ENCODE measurements at places on chromosomes 7 and 10.

GRCh38 chr7:28550580-28551186 lies 138.4 kb downstream of the CREB5 start:
- DNase-seq = no peak

GRCh38 chr10:14623931-14624330 lies 150.8 kb downstream of the FAM107B start:
- DNase-seq = no peak

GRCh38 chr10:63766745-63767137 lies 245.5 kb downstream of the REEP3 start:
- DNase-seq = no peak

DNA sequence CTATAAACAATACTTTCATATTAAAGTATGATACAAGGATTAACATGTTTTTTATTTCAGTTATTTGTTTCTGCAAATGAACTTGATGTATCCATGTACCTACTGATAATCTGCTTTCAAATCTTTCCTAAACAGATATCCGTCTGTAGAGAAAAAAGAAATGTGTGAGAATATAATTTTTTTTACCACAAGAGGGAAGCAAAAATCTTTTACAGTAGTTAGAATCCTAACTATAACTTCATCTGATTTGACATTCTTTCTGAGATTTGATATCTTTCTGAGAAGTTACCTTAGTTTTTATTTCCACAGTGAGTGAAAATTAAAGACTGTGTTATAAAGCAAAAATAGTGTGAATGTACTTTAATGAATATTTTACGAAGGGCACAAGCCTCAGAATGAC lies 203.9 kb upstream of the PCLO start:
- DNase-seq = no peak

DNA sequence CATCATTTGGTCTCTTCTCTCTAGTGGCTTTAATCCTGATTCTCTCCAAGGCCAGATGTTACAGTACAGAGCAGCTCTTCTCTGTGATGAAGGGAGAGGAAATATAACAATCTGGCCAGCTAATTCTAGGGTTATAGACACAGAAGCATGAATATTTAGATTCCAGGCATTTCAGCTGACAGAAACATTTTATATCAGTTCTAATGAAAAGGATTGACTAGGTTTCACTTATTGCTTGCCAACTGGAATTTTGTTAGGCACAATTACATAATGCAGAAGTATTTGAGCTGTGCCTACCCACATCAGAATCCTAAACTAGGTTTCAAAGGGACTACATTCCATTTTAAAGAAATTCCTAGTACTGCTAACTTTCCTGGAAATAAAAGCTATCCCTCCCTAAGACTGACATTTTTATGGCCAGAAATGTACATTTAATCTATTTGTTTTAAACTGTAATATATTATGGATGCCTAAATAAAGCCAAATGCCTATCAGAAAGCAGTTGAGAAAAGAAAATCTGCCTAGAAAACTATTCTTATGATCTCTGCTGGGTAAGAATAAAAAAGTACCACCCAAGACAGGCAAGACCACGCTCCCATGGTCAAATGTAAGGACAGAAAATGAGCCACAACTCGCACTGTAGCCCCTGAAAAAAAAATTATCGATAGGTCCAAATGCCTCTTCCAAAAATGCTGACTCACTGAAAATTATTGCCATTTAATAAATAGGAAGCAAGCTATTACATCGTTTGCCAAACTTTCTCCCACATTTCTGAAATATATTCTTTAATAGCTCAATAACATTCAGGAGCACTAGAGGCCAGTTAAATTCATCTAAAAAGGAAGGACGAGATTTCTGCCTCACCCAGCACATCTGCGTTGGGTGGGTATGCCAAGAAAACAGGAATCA lies 498.1 kb downstream of the KCNMA1 start:
- DNase-seq = no peak

DNA sequence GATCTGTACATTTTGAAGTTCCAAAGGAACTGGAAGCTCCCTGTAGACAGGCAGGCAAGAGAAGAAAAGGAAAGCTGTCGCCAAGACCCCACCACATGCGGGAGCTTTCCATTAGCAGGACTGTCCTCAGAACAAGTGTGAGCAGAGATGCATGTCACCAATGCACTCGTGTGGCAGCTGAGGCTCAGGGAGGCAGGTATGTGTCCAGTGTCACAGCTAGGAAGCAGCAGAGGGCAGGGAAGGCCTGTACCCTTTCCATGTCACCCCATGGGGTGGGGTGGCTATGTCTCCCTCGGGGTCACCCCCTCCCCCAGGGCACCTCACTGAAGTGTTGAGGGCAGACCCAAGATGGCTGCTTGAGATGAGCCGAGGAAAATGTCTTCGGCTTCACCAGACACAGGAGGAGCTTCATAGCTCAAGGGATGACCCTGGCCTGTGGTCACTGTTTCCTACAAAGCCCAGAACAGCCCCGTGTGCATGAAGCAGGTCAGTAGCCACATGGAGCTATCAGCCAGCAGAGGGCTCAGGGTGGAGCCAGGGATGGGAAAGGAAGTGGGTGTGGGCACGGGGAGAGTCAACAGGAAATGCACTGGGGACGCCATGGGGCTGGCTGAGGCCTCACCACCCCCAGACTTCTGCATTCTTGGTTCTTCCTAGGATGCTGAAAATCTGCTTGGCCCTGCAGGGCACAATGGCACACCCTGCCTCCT lies 96.6 kb downstream of the FAM53B start:
- DNase-seq = peak; percentile 69

GRCh38 chr10:6501931-6502330 lies 78.1 kb downstream of the PRKCQ start:
- no peak for DNase-seq

- peak; percentile 41 for DNase-seq
Measured at GRCh38 chr10:93080350-93081046, 6.8 kb downstream of the CYP26A1 start.

DNA sequence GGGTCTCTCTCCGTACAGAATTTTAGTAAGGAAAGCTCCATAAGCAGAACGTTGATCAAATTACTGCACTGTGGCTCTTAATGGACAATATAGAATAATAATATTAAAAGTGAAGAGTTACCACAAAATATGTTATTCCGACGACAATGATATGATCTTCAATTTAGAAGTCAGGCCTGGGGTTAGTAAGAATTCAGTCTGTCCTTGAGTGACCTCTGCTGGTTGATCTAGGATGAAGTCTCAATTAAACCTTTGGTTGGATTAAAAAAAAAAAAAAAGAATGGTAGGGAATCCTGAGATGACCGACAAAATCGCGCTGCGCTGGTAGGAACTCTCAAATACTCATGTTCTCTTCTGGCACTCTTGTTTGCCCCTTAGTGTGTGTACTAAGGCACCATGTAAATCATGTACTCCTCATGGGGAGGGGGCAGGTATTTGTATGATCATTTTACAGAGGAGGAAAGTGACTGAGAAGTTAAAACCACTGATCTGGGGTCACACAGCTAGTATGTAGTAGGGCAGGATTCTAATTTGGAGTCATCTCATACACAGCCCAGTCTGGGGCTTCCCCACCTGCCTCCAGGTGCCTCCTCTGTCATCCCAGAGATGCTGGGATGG lies 161.3 kb upstream of the NPVF start:
- DNase-seq = no peak

DNA sequence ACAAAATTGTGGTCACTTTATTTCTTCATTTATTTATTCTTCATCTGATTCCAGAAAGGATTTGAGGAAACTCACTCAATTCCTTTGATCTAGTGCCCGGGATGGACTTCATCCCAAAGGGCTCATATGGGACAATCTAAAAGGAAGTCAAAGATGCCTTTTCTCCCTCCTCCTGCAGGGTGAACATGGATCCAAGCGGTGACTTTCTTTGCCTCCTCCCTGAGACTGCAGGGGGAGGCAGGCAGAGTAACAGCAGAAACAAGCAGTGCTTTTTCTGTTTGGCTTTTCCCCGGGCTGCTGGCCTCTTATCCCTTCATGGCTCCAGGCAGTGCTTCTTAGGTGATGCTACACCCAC lies 10.0 kb upstream of the DNMBP start:
- no peak for DNase-seq

DNA sequence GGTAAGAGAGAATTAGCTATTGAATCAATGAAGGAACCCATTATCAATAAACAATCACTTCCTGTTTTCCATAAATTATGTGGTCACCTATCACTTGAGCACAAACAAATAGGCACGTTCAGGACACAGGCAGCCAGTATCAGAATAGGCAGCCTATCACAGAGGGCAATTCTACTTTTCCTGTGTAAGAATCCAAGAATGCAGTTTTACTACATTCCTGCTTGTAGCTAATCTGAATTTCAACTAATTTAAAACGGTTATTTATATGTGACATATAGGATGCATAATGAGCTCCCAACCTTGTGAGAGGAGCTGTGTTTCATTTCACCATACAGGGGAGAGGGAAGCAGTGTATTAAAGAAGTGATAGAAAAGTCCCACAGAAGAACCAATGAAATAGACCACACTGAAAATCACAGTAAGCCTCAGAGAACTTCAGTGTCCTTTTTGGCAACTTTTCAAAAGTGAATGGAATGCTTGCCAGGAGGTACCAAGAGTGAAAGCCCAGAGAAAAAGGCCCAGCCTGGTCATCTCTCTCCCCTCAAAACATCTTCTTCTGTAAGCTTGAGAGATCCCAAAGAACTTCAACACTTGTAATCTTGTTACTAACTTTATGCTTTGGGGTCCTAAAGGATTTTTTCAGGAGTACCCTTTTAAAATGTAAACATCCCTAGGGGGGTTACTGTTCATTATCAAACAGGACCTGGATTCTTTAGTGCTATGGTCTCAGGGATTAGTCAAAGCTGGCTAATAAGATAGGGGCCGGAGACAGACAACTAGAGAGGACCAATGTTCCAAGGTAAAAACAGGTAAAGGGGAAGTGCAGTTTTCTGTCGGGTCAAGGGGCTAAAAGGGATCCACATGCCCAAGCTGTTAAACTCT lies 1.3 kb downstream of the IMMP2L start:
- no peak for DNase-seq

- DNase-seq = no peak
Measured at GRCh38 chr7:101586906-101587677, 42.0 kb downstream of the MYL10 start.

- no peak for DNase-seq
Measured at GRCh38 chr10:28087661-28088351, 88.9 kb upstream of the ODAD2 start.

GRCh38 chr10:36721871-36722270 lies 403.5 kb upstream of the ANKRD30A start:
- DNase-seq = no peak

DNA sequence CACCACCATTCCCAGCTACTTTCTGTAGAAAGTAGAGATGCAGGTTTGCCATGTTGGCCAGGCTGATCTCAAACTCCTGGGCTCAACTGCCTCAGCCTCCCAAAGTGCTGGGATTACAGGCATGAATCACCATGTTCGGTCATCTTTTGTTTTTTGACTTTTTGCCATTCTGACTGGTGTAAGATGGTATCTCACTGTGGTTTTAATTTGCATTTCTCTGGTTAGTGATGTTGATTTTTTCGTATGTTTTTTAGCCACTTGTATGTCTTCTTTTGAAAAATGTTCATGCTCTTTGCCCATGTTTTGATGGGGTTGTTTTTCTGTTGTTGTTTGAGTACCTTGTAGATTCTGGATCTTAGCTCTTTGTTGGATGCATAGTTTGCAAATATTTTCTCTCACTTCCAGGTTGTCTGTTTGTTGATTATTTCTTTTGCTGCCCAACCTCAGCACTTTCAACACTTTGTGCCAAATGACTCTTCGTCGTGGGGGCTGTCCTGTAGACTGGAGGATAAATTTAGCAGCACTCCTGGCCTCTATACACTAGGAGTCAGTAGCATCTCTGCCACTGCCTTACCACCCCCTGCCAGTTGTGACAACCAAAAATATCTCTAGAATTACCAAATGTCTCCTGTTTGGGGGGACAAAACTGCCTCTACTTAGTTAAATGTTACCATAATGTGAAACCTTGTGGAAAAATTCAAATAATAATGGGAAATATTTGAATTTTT lies 6.5 kb upstream of the CPED1 start:
- no peak for DNase-seq

- no peak for DNase-seq
Measured at GRCh38 chr10:124388476-124388822, 30.3 kb downstream of the OAT start.

DNA sequence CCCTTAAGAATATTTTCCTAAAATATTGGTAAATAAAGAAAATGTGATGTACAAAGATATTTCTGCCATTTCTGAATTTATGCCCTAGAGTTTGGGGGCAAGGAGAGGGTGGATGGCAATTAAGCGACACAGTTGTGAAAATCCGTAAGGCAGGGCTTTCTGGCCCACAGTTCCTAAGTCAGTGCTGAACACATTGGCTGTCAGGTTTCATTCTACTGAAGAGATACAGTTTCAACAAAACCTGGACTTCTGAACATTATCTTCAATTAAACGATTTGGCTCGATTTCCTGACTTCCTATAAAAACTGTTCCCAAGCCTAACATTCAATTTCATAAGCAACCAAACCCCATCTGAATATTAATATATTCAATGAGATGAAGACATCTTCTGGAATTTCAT lies 61.1 kb upstream of the NEBL start:
- no peak for DNase-seq

DNA sequence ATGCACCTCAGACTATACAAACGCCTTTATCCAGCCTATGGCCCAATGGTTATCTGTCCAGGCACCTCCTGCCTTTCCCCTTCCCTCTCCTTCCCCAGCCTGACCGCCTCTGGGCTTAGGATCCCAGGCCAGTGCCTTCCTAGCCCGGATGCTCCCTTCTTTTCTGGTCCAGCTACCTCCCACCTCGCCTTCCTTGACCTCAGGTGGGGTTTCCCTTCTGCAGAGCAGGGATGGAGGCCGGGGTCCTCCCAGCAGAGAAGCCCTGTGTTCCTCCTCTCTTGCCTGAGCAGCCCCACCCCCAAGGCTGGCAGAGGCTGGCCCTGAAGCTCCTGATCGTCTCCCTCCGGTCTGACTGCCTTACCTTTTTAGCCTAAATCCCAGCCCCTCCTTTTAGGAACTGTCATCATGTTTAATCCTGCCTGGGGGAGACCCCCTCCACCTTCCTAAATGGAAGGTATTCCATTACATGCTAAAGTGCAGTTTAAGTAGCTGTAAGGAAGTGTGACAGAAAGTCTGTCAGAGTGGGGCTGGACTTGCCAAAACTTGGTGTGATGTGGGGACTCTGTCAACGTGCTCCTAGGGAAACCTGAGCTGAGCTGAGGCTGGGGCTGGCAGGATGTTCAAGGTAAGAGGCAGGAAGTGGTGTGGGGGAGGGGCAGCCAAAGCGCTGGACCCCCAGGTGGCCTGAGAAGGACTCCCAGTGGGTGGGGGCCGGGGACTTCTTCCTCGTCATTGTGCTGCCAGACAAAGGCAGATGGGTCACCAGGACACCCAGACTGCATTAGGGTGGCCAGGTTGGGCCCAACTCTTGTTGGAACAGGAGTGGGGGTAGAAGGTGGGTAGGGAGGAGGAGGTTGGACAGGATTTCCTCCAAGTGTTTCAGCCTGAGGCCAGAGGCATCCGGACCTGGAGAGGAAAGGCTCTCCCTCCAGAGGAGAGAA lies 39.5 kb downstream of the LBX1 start:
- no peak for DNase-seq

- peak; percentile 70 for DNase-seq
Measured at GRCh38 chr10:103350517-103351260, at the start of gene PCGF6. TSS of gene PCGF6 (minus strand) at chr10:103351140. CDS start at chr10:103351066, 74 bp downstream.

DNA sequence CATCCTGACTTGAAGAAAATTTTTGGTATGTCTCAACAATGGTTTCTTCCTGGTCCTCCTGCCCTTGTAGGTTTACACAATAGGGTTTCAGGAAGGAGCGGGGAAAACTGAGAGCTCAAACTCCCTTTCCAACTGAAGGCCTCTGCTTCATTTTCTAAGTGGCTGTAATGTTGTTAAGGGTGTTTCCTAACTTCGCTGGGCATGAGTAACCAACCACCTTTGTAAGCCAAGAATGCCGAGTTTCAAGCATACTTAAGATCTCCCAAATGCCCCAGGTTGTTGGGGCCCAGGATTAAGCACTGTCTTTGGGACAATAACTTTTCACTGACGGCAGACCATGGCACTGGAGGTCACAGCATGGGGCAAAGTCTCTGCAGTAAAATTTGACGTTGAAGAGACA lies 33.6 kb upstream of the DRGX start:
- no peak for DNase-seq
